ENCODE measurements at places on chromosomes 7 and 10.
A peak's percentile ranks its signal among the peaks of the same experiment; 100 is the strongest.

DNA sequence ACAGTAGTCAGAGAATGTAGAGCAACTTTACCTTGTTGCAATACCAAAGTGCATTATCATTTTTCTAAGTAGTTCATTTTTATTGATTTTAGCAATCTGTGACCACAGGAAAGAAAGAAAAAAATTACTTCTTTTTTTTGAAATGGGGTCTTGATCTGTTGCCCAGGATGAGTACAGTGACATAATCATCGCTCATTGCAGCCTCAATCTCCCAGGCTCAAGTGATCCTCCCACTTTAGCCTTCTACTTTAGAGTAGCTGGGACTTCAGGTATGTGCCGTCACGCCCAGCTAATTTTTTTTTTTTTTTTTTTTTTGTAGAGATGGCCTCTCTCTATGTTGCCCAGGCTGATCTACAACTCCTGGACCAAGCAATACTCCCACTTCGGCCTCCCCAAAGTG, 11.4 kb upstream of the OAT start:
- DNase-seq: no peak

GRCh38 chr10:58586282-58587245, 73.9 kb downstream of the BICC1 start:
- no peak for DNase-seq

DNA sequence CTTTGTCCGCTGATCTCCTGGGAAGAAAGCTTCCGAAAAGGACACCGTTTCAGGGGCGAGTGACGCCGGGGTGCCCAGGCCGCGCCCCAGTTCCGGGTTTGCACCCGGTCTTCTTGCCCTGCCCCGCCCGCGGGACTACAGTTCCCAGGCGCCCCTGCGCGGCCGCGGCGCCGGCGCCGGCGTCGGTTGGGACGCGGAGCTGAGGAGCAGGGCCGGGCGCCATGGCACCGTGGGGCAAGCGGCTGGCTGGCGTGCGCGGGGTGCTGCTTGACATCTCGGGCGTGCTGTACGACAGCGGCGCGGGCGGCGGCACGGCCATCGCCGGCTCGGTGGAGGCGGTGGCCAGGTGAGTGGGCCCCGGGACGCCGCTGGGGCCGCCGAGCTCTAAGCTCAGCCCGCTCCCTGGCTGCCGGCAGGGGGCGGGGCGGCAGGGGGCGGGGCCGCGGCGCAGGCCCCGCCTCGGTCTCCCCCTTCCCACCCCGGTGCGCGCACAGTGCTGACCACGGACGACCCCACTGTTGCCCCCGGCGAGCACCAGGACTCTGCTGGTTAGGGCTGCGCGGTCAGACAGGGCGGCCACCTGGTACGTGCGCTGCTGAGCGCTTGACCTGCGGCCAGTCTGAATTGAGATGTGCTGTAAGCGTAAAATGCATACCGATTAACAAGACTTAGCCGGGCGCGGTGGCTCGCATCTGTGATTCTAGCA, at the start of gene LHPP:
Gene LHPP (plus strand): TSS at position 182 of the 706 bp plus-strand sequence. CDS start 40 bp downstream, at position 222.
- peak; percentile 82 for DNase-seq

DNA sequence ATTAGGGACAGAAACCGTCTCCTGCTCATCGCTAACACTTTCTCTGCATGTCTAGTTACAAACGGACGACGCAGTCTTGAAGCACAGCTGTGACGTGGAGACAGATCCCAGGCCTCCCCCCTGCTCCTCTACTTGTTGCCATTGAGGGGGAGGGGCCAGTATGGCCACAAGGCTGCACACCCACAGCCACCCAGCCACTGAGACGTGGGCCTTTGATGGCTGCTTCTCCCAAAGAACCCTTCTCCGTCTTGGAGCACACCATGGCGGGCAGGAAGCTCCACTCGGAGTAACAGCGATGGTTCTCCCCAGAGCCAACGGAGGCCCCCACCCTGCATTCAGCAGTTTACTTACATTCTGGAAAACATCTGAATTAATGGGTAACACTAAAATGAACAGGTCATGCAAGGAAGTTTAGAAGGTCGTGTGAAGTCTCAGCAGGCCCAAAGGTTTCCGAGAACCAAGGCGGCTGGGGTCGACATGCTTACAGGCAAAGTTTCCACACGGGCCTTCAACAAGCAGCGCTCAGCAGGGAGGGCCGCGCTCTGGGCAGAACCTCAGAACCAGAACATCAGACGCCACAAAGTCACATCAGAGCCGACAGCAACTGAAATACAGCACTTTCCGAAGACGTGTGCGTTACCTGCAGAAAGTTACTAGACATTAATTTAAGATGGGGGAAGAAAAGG, 169.6 kb downstream of the DIP2C start:
- no peak for DNase-seq

DNA sequence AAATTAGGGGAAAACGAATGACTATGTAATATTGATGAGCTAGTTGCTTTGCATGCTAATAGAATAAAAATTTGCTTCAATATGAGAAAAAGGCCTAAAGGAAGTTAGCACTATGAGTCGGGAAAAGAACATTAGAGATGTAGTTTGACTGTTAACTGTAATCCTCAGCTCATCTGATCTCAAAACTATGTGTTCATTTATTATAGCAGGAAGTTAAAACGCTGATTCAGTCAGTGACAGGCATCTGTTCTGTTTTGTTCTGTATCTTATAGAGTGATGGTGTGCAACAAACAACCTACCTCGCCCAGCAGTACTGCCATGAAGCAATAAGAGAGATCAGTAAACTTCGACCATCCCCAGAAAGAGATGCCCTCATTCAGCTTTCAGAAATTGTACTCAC, 48.6 kb downstream of the PDSS1 start:
- no peak for DNase-seq

DNA sequence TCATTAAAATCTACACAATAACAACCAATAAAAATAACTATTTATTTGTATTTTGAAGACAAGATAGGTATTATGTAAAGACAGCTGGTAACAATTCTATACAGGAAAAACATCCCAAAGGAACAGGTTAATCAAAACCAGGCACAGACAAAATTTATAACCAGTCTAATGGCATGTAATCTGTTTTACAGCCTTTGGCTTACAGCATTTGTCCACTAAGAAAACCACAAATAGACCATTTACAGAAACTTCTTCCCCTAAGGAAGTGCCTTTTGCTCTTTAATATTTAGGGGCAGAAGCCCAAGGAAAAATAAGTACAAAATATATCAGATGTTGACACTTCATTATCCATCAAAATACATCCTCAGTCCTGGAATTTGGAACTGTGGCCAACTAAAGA, 65.0 kb downstream of the SVIL start:
- no peak for DNase-seq

DNA sequence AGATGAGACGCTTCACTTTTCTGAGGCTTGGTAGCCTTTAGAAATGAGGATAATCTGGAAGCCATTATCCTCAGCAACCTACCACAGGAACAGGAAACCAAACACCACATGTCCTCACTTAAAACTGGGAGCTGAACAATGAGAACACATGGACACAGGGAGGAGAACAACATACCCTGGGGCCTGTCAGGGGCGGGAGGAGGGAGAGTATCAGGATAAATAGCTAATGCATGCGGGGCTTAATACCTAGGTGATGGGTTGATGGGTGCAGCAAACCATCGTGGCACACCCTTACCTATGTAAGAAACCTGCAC, 48.9 kb downstream of the LRGUK start:
- DNase-seq: no peak
